Fibroblast of skin of left quadriceps (primary cell): ENCODE measurements at places on chromosomes 16 and 17.

DNA sequence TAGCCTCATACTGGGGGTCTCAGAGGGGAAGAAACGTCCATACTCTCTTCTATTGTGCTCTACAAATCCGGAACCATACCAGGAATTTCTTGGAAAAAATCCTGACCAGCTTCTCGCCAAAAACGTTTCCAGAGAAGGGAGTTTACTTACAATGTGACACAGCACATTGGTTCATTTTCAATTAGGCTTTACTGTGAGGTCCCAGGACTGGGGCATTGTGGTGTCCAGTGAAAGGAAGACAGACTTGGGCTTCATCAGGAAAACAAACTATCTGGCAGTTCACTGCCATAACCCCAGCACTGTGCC, 14.7 kb downstream of the MPP2 start:
- no peak for DNase-seq

DNA sequence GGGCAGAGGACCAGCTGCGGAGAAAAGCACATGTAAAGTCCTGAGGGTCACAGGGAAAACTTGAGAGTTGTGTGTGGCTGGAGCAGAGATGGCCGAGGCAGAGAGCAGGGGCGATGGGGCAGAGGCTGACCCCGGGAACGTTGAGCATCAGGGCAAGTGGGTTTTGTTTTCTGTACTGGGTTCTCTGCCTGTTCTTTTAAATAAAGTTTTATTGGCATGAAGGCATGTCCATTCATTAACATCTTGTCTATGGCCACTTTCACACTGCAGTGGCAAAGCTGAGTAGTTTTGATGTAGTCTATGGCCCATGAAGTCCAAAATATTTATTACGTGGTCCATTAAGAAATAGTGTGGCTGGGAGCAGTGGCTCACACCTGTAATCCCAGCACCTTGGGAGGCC, 64.4 kb downstream of the ABCC1 start:
- no peak for DNase-seq

GRCh38 chr16:17304491-17305119, 166.2 kb downstream of the XYLT1 start:
- DNase-seq = no peak

GRCh38 chr16:6165330-6165979, 1067.9 kb upstream of the EEF2KMT start:
- DNase-seq = no peak

GRCh38 chr17:79036596-79036995, 12.6 kb downstream of the C1QTNF1 start:
- DNase-seq = peak; percentile 67

DNA sequence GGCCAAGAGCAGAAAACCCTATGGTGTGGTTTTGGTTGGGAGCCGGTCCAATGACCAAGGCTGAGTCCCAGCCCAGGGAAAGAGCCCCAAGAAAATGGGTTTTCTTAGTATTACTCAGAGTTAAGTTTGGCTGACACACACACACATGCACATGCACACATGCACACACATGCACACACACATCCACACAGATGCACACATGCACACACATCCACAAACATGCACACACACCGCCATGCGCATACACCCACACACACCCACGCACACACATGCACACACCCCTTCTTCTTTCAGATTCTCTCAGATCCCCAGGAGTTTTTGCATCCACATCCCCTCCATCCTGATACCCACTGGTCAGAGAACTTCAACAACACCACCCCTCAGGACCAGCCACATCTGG, 9.1 kb downstream of the ABCC12 start:
- no peak for DNase-seq

DNA sequence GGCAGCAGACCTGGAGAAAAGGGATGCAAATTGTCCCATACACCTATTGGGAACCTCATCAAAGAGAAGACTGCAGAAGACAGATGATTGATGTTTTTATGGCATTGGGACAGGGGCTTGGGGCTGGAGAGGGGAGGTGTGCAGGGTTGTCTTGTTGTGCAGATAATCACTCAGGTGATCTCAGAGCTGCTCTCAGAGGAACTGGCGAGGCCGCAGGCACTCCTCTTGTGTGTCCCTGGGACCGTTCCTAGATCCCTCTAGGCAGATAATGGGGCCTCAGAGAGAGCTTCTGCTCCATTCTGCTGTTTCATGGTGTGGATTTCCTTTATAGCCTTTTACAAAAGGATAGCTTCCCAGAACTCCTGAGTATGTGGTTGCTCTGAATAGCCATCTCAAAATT, 1.6 kb downstream of the RNF213 start:
- no peak for DNase-seq

DNA sequence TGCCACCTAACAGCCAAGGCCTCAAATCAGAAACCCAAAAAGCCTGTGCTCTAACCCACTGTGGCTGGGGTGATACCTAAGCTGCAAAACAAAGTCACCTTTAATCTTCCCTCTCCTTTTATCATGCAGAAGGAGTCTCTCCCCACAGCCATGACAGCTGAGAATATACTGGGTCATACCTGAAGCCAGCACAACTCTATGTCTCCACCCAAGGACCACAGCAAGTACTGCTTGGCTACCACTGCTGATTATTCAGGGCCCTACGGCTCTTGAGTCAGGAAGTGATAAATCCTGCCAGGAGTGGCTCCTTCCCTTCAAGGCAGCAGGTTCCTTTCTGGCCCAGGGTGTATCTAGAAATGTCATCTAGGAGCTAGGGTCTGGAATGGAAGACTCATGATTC, 151.5 kb upstream of the TOM1L1 start:
- DNase-seq = no peak

DNA sequence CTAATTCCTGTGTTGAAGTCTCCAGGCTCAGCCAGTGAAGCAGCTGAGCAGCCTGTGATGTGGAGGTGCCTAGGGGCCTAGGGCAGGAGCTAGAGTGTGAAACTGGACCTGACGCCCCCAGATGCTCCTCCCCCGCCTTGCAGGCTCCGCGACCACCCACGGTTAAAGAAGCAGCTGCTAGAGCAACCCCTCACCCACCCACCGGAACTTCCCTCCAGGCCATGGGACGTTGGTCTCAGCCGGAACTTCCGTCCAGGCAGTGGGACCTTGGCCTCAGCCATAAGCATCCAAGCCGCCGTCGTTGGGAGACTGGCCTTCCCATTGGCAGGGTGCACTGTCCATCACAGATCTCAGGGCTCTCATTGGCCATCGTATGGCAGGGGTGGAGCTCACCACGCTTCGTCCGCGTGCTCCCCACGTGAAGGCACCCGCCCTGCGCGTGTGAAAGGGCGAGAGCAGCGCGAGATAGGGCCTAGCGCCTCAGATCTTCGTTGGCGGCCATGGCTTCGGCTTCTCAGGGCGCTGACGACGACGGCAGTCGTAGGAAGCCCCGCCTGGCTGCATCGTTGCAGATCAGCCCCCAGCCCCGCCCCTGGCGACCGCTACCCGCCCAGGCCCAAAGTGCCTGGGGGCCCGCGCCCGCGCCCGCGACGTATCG, at the start of gene ADAD2:
Gene ADAD2 (plus strand): TSS at position 427 of the 658 bp plus-strand sequence. CDS start 74 bp downstream, at position 501.
- no peak for DNase-seq

GRCh38 chr17:79106958-79107357, 32.3 kb downstream of the ENGASE start:
- DNase-seq = no peak

DNA sequence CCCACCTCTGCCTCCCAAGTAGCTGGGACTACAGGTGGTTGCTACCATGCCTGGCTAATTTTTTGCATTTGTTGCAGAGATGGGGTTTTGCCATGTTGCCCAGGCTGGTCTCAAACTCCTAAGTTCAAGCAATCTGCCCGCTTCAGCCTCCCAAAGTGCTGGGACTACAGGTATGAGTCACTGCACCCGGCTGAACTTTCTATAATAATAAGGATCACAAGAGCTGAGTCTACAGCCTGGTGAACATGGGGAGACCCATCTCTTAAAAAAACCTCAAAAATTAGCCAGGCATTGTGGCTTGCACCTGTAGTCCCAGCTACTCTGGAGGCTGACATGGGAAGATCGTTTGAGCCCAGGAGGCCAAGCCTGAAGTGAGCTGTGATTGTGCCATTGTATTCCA, 53.5 kb downstream of the WDR59 start:
- DNase-seq = no peak

- DNase-seq = peak; percentile 93
Measured at GRCh38 chr16:16073891-16074881, 124.8 kb downstream of the ABCC1 start.

GRCh38 chr17:8985054-8985701, 19.7 kb upstream of the PIK3R5 start:
- DNase-seq = no peak

GRCh38 chr16:54397838-54398237, 111.3 kb upstream of the IRX3 start:
- DNase-seq = no peak
